ENCODE measurements at places on chromosomes 2 and 18.

DNA sequence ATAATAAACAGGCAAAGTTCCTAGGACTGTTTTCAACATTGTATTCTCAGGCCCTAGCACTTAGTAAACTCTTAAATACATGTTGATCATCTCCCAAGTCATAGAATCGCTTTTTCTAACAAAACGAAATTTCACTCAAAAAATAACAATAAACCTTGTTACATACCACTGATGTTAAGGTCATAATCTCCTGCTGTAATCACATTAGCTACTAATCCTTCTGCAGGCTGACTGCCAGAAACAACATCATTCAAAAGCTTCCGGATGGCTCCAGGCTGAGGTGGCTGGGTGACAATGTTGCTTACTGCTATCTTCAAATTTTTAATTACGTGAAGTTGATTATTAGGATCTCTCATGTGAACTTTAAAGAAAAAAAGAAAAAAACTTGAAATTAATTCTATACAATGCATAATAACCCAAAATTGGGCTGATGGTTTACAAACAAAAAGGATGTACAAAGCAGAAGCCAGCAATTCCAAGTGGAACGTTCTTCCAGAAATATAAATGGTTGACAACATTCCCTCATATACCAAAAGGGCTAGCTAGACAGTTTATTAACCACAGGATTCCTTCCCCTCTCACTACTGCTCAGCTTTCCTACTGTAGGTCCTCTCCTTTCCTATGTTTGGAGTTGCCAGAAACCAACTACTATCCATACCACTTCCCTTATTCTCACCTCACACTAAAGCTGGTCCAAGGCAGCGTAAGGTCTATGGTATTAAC lies 11.6 kb downstream of the TRAPPC8 start:
- no peak for DNase-seq

DNA sequence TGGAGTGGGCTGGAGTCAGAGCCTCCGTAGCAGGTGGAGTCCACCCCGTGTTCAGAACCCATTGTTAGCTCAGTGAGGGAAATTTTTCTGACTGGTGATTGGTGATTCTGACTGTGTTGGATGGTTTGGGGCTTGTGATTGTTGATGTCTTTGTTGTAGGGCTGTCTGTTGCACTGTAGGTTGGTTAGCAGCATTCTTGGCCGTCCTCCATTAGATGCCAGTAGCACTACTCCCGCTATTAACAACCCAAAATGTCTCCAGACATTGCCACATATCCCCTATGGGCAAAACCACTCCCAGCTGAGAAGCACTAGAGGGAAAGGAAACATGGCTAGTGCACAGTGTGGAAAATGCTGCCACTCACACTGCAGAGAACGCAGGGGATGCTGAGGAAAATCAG lies 51.7 kb downstream of the ARMC9 start:
- DNase-seq = peak; percentile 82

DNA sequence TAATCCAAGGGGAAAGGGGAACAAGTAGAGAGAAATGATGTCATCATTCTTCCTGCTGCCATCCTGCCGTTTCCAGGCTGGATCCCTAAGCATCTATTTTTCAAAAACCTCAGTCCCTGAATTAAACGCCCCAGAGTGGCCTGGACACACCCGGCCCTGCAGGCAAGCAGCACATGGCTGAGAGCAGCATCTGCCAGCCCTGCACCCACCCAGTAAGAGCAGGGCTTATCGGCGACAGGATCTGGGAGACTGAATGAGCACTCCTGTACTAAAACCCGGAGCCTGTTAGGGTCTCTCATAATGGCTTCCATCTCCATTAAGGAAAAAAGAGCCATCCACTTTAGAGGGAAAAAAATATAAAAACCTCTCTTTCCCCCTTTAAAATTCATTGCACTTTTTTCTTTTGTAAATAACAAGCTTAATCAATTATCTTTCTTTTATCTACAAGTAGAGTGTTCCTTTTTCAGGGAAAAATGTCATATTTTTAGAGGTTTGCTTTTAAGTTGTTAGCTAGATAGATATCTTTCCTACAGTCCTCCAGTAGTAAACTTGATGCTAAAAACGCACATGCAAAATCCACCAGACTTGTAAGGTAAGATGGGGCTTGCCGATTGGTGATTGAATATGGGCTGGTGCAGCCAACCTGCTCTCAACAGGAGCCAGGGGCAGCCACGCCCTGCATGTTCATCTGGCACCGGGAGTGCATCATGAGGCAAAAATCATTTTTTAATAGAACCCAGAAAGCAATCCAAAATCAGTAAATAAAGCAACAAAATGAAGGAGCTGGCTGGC lies 457.8 kb downstream of the EIPR1 start:
- no peak for DNase-seq

- DNase-seq = no peak
Observed at GRCh38 chr2:55498582-55498981, 20.9 kb upstream of the CFAP36 start.

GRCh38 chr2:28276076-28276618 lies 116.5 kb upstream of the FOSL2 start:
- peak; percentile 86 for DNase-seq

GRCh38 chr2:20106746-20107145 lies 55.3 kb upstream of the LAPTM4A start:
- DNase-seq = no peak
